CD4-positive, alpha-beta T cell treated with Interferon alpha-2 for 1 hour (primary cell): ENCODE measurements at places on chromosomes 13 and 19.

GRCh38 chr19:3722443-3723109, 14.4 kb downstream of the TJP3 start:
- no peak for DNase-seq

GRCh38 chr13:39283072-39283471, 244.8 kb downstream of the NHLRC3 start:
- DNase-seq = no peak

DNA sequence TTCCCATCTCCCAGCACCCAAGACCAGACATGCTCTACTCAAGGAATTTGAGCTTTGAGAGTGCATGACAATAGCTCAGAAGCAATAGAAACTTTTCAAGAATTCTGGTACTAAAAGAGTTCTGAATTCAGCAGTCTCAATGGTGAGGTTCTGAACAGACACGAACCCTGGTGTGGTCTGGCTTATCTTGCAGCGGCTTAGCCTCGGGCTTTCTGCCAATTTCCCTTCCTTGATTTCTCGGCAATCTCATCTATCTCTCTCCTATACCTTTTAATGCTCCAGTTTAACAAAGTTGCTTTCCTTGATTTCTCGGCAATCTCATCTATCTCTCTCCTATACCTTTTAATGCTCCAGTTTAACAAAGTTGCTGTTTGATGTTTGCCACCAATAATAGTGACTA, 174.6 kb downstream of the SPRY2 start:
- DNase-seq = no peak

- no peak for DNase-seq
Measured at GRCh38 chr13:111013196-111013595, 98.3 kb upstream of the ANKRD10 start.

DNA sequence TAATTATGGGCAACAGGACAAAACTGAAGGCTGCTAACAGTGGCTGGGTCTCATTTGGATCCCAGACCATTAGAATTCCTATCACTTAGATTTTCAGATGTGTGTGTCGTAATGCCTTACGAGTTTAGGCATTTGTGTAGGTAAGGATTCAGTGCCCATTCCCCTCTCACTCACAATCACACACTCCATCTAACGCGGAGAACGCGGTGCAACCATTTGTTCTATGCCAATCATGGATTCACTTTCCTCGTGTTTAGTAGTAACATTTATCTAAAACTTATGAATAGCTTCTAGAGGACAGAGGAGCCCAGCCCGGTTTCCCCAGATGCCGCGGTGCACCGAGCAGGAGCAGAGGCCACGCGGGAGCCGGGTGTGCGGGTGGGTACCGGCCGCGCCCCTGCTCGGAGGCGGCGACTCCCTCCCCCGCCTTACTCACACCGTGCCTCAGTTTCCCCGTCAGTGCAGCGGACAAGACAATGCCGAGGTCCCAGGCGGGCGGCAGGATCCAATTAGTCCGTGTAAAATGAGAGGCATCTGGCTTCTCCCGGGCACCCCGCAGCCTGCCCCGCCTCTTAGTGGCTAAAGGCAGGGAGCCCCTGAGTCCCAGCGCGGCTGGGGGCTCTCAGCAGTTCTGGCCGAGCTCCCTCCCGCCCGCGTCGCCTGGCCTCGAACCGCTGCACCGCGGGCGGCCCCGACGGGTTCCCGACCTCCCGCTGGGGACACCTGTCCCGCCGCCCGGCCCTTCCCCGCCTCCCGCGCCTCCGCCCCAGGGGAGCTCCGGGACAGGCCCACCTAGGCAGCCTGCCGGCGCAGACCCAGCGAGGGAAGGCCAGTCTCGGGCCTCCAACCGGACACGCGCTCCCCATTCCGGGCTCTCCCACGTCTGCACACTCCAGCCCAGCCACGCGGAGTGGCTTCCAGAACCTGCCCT, 5.9 kb upstream of the C1QTNF9B start:
- DNase-seq = no peak

- no peak for DNase-seq
Measured at GRCh38 chr13:30799356-30799824, 64.0 kb downstream of the ALOX5AP start.

GRCh38 chr19:29003641-29004409, 209.1 kb downstream of the UQCRFS1 start:
- no peak for DNase-seq

DNA sequence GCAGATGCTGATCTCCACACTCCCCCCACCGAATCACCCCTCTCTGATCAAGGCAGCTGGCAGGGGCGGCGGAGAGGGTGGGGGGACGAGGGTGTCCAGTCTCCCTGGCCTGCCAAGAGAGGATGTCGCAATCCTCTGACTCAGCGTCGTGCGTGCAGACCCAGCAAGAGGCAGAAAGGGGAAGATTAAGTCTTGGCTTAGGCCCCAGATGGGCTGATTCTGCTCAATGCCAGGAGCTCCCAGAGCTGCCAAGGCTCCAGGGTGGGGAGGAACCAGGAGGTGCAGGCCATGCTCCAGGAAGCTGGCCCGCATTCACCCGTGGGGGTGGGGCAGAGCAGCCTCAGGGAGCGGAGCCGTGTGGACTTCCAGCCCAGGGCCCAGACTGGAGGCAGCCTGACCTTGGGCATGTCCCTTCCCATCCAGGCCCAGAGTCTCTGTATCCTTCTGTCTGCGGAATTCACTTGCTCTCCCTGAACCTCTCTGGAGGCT, 6.6 kb upstream of the BCL3 start:
- DNase-seq = no peak

- DNase-seq = peak; percentile 64
Measured at GRCh38 chr13:30735025-30735871, at the start of gene ALOX5AP. TSS of gene ALOX5AP (plus strand) at chr13:30735543. CDS start at chr13:30735606, 63 bp downstream.
